ENCODE measurements at places on chromosomes 13 and 19. TPM values are rescaled to one million over a fixed set of nuclear protein-coding genes. Genes with fewer than 3 reads are reported as not detected.

GRCh38 chr13:114142137-114142550, 9.7 kb upstream of the RASA3 start:
- DNase-seq: no peak

GRCh38 chr19:46609511-46610412, 8.6 kb downstream of the CALM3 start:
- no peak for DNase-seq

ZNF846 gene
- total RNA-seq: 23.7 TPM

TNFSF11 gene
- total RNA-seq: 0.29 TPM

CAB39L gene
- 6.3 TPM for total RNA-seq

CATSPERD gene
- not detected for total RNA-seq

- no peak for DNase-seq
Observed at GRCh38 chr19:37718304-37718703, 1.3 kb downstream of the ZNF607 start.

DNA sequence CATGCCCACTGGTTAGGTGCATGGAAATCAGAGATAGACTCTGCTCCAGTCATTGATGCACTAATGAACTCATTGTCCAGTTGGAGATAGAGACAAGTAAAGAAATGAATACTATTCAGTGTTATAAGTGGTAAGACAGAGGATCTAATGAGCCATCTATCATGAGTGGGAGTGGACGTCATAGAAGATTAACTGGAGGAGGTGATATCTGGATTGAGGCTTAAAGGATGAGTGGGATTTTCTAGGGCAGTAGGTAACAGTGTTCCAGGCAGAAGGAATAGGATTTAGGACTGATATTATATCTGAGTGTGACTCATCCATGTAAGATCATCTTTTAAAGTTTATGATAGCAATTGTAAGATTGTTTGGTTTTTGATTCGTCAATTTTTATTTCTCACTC, 152.2 kb upstream of the CSNK1A1L start:
- no peak for DNase-seq

CEACAM1 gene
- total RNA-seq: 41.5 TPM

DNA sequence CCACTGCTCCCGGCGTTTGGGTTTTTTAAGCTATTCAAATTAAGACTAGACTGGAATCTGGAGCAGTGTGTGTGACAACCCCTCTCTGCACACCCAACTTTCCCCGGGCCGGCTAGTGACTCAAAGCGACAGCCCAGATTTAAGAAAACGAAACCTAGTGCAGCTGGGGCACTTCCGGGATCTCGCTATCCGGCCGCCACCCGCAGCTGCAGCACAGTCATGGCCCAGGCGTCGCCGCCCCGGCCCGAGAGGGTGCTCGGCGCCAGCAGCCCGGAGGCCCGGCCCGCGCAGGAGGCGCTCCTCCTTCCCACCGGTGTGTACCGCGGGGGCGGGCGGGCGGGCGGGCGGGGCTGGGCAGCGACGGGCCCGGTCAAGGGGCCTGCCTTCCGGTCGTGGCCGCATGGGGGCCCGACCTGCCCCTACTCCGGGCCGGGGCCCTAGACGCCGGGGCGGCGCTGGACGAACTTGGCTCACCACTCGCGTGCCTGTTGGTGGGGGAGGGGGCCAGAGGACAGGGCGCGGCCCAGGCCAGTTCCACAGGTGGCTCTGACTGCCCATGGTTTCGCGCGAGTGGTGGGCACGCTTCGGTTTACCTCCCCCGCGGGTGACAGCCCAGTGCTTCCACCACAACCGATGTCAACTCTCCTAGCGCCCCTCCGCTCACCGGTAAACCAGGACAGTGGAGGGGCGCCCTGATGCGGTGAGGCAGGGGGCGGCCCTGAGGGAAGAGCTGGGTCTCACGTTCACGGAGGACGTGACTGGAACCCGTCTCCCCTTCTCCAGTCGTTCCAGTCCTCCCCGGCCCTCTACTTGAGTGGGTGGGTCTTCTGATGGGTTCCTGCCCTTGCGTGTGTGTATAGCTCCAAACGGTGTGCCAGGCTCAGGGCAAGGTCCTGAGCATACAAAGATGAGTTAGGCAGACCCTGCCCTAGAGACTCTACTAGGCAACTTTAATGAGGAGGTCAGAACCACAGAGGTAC, at the start of gene PHF11:
Gene PHF11, plus strand, starts transcription at position 171 of the 980 bp plus-strand sequence. Its CDS starts 49 bp downstream, at position 220.
- DNase-seq: no peak

DNA sequence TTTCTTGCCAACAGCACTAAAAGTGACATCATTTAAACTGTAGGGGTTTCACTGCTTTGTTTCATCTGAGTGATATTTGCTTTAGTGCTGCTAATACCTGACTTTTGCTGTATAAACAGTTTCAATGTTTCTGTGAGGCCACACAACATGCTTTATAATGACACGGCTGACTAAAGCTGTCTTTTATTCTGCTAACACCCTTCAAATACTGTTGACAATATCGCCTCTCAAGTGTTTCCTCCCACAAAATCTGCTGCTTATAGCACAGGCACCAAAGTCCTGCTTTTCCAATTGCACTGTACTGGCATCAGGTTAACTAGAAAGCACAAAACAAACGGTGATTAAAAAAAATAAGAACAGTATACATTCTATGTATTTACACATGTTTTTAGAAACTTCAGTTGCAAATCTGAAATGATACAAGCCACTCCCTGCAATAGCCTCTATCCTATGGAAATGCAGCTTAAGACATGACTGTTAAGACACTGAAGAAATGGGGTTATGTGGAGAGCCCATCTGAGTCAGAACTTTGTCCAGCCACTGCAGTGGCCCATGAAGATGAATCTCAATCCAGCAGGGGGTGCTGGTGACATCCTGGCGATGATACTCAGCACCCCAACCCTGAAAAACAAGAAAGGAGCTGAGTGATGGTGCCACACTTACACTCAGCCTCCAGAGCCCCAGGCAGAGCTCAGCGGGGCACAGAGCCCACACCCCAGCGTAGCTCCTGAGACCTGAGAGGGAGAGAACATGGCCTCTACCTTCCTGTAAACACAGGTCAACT, 29.4 kb downstream of the RFXAP start:
- DNase-seq: no peak

DNA sequence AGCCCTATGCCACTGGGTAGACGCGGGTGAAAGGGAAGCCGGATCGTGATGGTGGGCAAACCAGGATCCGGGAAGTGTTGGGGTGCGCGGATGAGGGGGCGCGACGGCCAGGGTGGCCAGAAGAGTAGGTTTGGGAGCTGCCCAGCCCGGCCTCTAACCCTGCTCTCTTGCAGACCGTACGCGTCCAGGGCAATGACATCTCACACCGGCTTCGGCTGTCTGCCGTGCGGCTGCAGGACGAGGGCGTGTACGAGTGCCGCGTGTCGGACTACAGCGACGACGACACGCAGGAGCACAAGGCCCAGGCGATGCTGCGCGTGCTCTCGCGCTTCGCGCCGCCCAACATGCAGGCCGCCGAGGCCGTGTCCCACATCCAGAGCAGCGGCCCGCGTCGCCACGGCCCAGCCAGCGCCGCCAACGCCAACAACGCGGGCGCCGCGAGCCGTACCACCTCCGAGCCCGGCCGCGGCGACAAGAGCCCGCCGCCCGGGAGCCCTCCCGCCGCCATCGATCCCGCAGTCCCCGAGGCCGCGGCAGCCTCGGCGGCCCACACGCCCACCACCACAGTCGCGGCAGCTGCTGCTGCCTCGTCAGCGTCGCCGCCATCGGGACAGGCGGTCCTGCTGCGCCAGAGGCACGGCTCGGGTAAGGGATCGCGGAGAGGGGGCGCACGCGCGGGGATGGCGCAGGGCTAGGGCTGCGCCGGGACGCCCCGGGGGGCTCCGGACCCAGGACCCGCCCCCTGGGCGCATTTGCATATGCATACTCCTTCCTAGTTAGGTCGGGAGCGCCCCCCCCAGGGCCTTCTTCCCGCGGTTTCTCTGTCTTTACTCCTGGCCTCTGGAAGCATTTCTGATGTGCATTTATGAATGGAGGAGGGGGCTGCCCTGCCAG, 4.1 kb downstream of the VSTM2B start:
- no peak for DNase-seq

- no peak for DNase-seq
Observed at GRCh38 chr13:98480915-98481877, 95.7 kb downstream of the STK24 start.

DNA sequence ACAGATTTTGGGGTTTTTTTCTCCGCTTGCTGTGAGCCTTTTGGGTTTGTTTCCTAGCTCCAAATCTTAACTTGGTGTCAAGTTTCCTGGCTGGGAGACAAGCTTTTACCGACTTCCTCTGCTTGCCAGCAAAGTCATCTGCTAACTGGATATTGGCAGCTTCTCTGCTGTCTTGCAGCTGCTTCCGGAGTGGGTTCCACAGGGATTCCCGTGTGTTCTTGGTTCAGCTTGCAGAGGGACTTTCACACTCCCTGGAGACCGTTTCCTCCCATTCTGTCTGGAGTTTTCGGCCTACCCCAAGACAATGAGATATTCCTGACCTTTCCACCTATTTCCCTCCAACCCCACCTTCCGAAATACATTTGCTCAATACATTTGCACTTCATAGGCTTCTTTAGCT, 2.2 kb upstream of the COLGALT1 start:
- peak; percentile 96 for DNase-seq

MYO16 gene
- 0.23 TPM for total RNA-seq

DNA sequence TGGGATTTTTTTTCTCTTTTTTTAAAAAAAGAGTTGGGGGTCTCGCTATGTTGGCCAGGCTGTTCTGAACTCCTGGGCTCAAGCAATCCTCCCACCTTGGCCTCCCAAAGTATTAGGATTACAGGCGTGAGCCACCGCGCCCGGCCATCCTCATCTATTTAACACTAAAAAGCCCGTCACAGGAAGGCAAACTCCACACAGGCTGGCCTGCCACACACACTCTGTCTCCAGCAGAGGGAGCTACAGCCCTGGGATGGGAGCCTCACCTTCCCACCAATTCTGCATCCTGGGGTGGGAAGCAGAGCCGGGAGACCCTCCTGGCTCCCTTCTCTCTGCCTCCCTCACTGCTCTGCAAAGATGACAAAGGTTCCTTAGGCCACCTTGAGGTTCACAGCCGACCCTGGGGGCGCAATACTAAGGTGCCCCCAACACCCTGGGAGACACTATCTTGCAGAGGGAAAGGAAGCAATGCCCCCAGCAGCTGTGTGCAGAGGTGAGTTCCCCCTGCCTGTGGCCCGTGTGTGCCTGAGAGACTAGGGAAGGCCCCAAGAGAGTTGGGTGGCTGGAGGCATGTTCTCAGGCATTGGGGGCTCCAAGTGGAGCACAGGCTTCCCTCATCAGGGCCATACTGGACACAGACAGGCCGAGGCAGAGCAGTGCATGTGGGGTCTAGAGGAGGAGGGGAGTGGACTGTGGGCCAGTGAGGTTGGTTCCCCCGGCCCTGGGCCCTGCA, 27.4 kb upstream of the TIMM44 start:
- no peak for DNase-seq

SPART gene
- total RNA-seq: 63.0 TPM

CACTIN gene
- 36.6 TPM for total RNA-seq

PRX gene
- 2.4 TPM for total RNA-seq

GRCh38 chr19:7445104-7445503, 43.7 kb downstream of the PEX11G start:
- no peak for DNase-seq

DNA sequence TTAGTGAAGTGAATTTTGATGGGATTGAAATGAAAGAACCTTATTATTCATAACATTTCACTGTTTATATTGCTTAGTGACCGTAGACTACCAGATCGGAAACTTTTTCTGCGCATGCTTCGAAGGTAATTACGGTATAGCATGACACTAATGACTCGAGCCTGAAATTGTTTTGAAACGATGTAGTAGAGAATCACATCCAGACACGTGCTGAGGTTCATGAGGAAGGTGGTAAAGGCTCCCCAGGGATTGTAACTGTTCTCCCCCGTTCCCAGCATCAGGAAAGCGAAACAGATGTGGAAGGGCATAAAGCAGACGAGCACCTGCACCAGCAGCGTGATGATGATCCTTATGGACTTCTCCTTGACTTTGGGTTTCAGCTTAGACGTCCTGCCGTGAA, 3.3 kb downstream of the GPR18 start:
- DNase-seq: no peak

Data from glomerular endothelial cell (primary cell).